Activated T-helper 2 cell treated with anti-CD3 and anti-CD28 coated beads, Interferon-gamma antibody, Interleukin-2, Interleukin-4, amounts not matched to agents 10 μg/mL and 5 μg/mL and 100 μg/mL, durations not matched to agents 14 hours and 24 hours and 36 hours (primary cell): ENCODE measurements at places on chromosomes 3 and 15.
A peak's percentile ranks its signal among the peaks of the same experiment; 100 is the strongest.

DNA sequence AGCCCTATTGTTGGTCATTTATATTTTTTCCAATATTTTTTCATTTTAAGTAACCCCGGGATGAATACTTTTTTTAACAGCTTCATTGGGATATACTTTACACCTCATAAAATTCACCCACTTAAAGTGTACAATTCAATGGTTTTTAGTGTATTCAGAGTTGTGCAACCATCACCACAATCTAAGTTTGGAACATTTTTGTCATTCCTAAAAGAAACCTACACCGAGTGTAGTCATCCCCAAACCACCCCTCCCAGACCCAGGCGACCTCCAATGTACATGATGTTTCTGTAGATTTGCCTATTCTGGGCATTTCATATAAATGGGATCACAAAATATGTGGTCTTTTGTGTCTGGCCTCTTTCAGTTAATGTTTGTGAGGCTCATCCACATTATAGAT, 118.3 kb upstream of the FRMD4B start:
- no peak for DNase-seq

GRCh38 chr3:45603226-45603625, 8.7 kb downstream of the LIMD1 start:
- no peak for DNase-seq

- no peak for DNase-seq
Measured at GRCh38 chr15:33032053-33032452, 162.5 kb downstream of the FMN1 start.

GRCh38 chr3:192915304-192915703, 2.4 kb downstream of the MB21D2 start:
- DNase-seq = no peak

DNA sequence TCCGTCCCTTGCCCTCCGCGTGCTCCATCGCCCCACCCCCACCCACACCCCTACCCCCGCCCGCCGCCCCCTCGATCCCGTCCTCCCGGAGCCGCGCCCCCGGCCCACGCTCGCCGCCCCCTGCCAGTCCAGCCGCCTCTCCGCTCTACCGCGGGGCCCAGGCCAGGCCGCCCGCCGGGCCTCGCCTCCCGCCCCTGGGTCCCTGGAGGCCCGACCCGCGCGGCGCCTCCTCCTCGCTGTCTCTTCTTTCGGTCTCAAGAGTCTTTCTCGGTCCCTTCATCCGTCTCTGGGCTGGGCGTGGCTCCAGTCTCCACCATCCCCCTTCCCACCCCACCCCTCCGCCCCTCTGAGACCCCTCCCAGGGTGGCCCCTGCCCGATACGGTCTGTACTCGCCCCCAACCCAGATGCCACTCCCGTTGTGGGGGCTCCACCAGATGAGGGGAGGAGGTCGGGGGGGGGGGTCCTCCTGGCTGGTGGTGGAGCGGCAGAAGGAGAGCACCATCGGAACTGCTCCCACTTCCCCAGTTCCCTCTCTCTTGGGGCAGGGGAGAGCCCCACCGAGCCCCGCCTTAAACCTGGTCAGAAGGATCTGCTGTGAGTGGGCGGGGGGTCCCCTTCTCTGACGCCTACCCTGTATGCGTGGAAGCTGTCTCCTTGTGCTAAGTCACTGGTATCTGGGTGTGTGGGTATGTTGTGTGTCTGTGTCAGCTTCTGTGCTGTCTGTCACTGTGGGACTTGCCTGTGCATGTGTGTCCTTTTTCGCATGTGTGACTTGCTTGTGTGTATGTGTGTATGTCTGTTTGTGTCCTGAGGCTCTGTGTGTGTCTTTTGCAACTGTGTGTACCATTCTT, 1.0 kb downstream of the PRKCD start:
- peak; percentile 25 for DNase-seq

- DNase-seq = peak; percentile 23
Measured at GRCh38 chr3:45659661-45660566, 29.3 kb upstream of the SACM1L start.

DNA sequence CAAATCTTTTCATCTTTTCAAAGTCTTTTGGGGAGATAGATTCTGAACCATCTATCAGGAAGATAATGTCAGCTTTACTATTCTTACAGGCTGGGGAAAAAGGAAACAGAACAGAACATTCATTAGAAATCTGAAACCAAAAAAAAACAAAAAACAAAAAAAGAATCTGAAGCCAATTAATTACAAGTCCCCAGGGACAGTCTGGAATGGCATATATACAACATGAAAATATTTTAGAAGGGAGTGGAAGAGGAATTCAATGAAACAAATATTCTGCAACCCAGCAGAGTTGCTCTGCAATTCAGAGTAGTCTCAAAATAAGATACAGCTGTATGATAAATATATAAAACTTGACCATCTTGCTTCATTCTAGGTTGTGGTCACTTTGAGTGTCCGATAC, 41.7 kb upstream of the CAPN7 start:
- DNase-seq = no peak

DNA sequence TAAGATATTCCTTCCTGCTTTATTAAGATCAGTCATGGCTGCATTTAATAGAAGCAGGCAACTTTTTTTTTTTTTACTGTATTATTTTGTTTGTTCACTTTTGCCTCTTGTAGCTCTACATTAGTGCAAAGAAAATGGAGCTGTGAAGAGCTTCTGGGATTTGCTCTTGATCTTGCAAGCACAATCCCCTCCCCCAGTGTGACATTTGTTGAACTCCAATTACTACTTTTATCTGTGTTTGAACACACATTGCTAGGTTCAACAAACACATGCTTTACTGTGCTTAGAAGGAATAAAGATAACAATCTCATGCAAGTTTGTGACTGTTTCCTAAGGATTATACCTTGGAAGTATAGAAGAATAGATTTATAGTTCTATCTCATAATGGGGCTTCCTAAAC, 648.8 kb downstream of the NLGN1 start:
- DNase-seq = no peak

GRCh38 chr3:196268284-196269163, 19.0 kb downstream of the PCYT1A start:
- no peak for DNase-seq

- DNase-seq = no peak
Measured at GRCh38 chr3:125110016-125110875, 54.4 kb upstream of the HEG1 start.

GRCh38 chr3:13002398-13003124, 70.7 kb downstream of the IQSEC1 start:
- no peak for DNase-seq

DNA sequence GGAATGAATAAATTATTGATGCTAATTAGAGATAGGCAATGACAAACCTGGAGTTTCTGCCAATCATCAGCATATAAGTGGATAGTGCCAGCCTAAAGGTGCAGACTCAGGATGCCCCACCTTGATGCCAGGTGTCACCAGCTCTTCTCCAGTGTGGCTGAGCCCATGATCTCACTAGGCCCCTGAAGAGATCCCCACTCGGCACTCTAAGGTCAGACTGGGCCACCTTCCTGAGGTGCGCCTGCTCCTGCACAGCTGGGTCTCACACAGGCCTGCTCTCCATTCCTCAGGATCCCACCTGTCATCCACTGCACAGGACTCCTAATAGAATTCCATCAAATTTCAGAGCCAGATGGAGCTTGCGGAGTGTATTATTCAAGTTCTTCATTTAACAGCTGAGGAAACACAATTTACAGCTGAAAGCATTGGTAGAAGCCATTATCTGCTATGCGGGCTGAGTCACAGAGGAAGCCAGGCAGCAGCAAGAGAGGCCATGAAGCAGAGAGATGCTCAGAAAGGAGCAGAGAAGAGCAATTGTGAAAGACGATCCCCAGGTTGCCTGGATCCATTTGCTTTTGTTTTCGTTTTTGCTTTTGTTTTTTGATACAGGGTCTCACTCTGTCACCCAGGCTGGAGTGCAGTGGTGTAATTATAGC, 25.1 kb upstream of the FSTL1 start:
- no peak for DNase-seq

DNA sequence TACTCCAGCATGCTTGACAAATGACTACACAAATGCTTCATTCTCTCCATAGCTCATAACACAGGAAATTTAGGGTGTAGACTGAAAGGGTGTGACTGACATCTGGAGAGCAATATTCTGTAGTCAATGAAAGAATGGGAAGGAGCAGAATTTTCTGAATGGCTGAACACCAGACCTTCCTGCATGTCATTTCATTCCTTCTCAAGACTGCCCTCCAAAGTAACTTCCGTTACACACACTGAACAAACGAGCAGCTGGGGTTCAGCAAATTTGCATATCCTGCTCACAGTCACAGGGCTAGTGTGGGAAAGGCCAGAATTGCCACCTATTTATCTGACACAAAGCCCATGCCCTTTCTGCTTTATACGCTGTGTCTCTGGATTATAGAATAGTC, 325.0 kb upstream of the CFAP20DC start:
- DNase-seq = no peak

GRCh38 chr15:53791581-53791980, 32.1 kb upstream of the WDR72 start:
- no peak for DNase-seq

DNA sequence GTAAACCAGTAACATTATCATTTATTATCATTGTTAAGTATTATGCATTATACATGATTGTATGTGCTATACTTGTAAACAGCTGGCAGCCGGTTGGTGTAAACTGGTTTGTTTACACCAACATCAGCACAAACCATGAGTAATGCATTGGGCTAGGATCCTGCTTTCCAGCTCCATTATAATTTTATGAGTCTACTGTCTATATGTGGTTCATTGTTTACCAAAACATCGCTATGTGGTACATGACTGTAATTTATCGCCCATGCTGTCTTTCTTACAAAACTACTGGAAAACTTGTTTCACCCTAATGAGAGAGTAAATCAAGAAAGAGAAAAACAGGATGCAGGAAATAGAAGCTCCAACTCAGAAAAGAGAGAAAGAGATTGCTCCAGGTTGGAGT, 224.8 kb upstream of the CBLB start:
- DNase-seq = no peak

DNA sequence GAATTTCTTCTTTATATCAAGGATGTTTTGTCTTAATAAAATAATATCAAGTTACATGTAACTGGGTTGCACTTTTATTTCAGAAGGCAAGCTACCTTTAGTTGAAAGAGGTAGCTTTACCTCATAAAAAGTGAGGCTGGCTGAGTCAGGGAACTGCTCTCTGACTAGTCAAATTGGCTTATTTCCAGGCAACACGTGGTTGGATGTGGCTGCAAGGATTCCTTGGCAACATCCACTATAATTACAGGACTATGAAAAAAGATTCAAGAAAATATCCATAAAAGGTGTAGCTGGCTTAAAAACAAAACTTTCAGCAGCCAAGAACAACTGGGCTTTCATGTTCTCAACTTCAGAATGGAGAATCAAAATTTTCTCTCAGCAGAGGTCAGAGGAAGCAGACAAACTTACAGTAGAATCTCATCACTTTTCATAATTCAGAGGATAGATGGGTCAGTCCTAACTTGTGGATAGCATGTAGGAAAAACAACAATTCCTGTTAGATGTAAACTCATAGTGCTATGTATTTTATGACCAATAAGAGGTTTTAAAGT, 779.1 kb downstream of the MECOM start:
- no peak for DNase-seq

- DNase-seq = no peak
Measured at GRCh38 chr3:141366285-141367037, 1.8 kb upstream of the ZBTB38 start.

GRCh38 chr15:60708684-60709083, 229.7 kb upstream of the ICE2 start:
- no peak for DNase-seq

GRCh38 chr3:30356866-30357753, 249.3 kb upstream of the TGFBR2 start:
- DNase-seq = no peak

GRCh38 chr3:186044968-186045367, 63.9 kb downstream of the ETV5 start:
- no peak for DNase-seq

GRCh38 chr3:105765308-105765639, 103.5 kb downstream of the CBLB start:
- DNase-seq = no peak

GRCh38 chr3:35666888-35667287, 27.6 kb downstream of the ARPP21 start:
- DNase-seq = no peak

DNA sequence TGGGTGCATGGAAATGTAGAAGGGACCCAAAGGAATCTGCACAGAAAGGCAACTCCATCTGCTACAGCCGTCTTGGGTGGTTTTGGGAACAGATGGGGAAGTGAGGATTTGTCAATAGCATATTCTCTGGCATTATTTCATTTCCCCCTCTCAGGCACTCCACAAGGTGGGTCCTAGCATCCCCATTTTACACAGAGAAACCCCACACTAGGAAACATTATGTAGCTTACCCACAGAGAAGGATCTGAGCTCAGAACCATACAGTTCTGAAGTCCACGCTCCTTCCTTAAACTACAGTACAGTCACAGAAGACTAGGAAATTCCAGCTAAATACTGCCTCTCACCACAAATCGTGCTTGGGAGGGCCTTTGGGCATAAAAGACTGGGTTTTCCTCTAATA, 61.2 kb upstream of the CTNNB1 start:
- DNase-seq = no peak

DNA sequence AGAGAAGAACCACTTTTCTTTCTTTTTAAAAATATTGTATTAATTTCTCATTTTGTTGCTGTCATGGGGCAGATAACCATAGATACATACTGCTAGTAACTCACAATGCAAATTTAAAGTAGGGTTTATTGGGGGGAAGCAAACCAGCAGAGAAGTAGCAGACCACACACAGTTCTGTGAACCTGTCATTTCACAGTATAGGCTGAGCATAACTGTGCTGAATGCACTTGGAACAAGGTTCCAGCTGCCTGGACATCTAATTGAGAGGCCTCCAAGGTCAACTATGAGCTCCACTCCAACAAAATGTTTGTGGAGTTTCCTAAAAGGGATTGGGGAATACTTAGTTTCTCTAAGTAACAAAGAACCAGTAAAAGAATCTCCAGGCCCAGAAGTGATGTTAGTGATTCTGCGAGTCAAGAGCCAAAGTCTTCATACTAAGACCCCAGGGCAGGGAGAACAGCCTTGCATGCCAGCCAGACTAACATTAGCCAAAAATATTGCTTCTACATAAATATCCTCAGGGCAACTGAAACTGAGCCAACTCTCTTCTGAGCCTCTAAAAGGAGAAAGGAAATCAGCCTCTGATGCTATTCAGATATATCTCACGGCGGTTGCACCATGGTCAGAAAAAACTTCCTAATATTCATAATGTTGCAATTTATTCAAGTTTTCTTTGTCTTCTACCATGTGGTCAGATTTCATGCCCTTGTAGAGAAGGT, 856.4 kb upstream of the ALCAM start:
- DNase-seq = no peak

GRCh38 chr3:97161169-97161568, 346.8 kb downstream of the EPHA6 start:
- DNase-seq = no peak

GRCh38 chr3:66158933-66159683, 61.7 kb upstream of the SLC25A26 start:
- DNase-seq = no peak

DNA sequence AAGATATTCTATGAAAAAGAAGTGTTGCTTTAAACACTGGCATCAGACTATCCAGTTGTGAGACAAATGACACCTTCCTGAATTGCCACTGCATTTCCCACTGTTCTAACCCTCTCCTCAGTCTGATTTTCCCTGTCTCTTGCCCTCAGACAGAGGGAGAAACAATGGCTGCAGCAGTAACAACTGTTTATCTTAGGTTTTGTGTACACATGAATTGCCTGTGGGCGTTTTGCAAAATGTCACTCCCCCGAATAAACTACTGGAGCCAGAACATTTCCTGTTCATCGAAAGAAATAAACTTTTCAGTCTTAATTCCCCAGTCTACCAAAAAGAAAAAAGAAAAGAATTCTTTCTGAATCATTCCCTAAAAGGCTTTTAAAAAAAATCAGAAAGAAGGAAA, 155.1 kb downstream of the MAGI1 start:
- DNase-seq = no peak

- DNase-seq = no peak
Measured at GRCh38 chr3:181999314-181999713, 287.6 kb downstream of the SOX2 start.
